ENCODE measurements at places on chromosomes 13 and 19.
A peak's percentile ranks its signal among the peaks of the same experiment; 100 is the strongest.

GRCh38 chr13:109212650-109213049 is 573.7 kb downstream of the IRS2 start:
- DNase-seq: no peak

GRCh38 chr19:51259348-51260245 is 8.7 kb downstream of the SIGLECL1 start:
- DNase-seq: peak; percentile 41

GRCh38 chr13:46350003-46350402 is 37.0 kb downstream of the RUBCNL start:
- DNase-seq: no peak

GRCh38 chr13:28559636-28560259 is 64.8 kb upstream of the FLT1 start:
- DNase-seq: no peak

DNA sequence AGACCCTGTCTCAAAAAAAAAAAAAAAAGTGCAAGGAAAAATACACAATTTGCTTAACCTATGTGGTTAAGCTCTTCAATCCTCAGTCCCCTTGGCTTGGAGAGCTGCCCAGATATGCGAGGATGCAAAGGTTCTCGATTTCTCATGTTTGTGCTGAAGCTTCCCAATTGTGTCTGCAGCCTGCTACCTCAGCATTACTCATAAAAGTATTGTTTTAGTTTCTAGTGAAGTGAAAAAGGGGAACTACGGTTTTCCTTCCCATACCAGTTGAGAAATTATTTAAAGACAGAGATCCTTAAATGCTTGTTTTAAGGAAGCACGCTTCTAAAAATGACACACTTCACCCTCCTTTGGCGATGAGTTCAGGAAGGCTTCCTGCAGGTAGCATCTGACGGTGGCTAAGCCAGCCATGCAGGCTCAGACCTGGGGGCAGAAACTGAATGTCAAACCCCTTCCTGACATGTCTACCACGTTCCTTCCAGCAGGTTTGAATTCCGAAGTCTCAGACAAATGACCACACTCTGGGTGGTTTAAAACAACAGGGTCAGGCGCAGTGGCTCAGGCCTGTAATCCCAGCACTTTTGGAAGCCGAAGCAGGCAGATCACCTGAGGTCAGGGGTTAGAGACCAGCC is 47.9 kb downstream of the RUBCNL start:
- no peak for DNase-seq

- no peak for DNase-seq
Observed at GRCh38 chr13:50122455-50122854, 107.2 kb downstream of the KCNRG start.

DNA sequence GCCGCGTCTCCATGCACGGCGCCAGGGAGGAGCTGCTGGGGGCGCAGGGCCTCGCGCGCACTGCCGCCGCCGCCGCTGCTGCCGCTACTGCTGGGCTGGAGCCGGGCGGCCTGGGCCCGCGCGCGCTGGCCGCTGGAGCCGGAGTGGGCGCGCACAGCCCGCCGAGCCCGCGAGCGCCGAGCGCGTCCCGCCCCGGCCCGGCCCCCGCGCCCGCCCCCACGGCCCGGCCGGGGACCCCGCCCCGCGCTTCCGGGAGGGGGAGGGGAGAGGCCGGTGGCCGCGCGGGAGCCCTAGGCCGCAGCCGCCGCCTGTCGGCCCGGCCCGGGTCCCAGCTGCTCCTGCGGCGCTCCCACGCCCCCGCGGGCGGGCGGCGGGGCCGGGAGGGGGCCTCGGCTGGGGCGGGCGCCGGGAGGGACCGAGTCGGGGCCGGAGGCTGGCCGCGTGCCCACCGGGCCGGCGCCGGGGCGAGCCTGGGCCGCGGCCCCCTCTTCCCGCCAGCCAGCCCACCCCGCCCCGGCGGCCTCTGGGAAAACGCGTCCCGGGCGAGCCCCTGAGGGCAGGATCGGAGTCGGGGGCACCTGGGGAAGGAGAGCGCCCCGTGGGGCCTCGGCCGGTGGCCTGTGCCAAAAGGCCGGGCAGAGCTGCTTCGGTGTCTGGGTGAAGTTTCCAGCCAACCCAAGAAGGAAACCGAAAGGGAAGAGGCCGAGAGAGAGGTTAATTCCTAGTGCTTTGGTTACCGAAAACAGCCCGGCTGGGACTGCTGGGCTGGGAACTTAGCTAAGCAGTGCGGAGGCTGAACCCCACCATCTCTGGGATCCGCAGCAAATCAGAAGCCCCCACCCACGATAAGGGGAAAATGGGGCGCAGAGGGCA is at the start of gene STK24:
STK24 (minus strand) TSS at position 145 of the 873 bp plus-strand sequence. CDS start 321 bp downstream, outside the sequence.
- no peak for DNase-seq

- DNase-seq: no peak
Observed at GRCh38 chr13:54232700-54233099, 1204.1 kb downstream of the OLFM4 start.

DNA sequence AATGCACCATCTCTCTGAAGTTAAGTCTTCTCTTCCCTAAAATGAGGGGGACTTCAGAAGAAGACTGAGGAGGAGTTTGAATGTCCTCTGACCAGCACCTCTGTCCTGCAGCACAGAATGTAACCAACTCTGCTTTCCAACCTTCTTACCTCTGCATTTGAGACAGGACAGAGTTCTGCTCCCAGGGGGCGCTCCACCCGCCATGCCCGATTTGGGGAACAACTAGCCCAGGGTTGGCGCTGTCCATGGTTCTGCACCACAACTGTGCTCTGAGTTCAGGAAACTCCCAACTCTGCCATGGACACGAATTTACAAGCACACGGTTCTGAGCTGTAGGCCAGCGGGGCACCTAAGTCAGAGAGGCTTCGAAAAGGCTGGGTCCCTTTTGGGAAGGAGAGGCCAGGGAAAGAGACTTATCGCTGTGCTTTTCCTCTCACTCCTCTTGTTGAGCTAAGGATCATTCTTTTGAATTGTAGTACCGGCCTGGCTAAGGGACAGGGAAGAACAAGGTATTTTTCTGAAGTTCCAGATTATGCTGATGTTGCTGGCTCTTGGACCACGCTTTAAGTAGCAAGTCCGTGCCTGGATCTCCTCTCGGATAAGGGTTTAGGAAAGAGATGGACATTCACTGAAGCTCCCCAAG is 22.2 kb downstream of the SIGLEC5 start:
- DNase-seq: peak; percentile 64

DNA sequence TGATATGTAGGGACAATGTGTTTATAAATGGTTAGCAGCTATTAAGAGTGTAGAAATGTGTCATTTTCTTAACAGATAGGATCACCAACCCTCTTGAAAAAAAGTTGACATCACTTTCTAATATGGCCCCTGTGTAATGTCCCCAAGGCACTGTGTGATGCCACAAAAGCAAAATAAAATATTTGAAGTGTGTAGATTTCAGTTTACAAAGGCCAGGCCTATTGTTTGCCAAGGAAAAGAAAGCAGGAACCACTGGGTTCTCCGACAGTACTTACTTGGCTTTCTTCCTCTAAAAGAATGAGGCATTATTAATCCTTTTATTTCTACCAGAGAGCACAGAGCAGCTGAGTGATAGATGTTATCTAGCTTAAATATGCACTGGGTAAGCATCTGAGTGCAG is 10.5 kb upstream of the GJA3 start:
- no peak for DNase-seq

- no peak for DNase-seq
Observed at GRCh38 chr13:95447814-95448213, 104.7 kb upstream of the CLDN10 start.

GRCh38 chr13:63408331-63409189 is 1992.9 kb upstream of the PCDH20 start:
- DNase-seq: no peak

DNA sequence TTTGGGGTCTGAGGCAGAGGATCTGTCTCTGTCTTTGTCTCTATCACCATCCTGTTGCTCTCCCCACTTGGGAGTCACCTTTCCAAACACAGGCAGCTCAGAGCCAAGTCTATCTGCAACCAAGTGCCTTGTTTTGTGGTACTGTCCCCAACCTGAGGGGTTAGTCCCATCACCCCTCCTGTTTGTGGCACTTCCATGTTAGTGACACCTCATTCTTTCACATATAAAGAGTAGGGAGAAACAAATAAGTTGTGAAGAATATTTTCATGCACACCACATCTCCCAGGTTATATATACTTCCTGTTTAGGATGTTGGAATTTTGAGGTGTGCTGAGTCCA is 3.7 kb downstream of the GDF15 start:
- DNase-seq: no peak

GRCh38 chr13:51862957-51863356 is 1.2 kb downstream of the CCDC70 start:
- DNase-seq: no peak

DNA sequence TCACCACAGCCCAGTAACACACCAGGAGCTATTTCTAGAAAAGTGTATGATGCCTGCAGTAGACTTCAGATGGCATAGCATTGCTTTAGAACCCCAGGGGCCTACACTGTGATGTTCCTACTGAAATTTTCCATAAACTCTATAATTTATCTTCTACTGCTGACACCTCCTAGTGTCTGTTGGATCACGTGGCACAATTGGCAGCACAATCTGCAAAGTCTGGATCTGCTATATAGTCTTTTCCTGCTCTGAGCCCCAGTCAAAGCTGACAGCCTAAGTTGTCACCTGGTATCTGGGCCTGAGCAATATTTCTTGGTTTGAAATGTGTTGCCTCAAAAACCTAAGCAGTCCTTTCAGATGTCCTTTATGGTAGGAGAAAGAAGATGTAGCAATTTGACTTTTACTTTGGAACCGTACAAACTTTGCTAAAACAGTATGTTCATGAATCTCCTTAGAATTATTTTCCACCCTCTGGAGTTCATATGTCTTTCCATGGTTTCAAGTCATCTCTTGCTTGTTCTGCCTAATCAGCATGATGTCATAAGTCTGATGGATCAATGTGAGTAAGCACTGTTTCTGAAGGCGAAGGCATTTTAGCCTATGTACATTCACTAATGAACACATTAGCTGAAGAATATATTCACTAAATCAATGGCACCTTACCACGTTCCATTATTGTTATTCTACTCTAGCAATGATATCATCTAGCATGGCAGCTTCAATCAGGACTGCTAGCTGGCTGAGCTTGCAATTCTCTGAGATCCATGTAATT is 536.5 kb upstream of the NBEA start:
- no peak for DNase-seq

DNA sequence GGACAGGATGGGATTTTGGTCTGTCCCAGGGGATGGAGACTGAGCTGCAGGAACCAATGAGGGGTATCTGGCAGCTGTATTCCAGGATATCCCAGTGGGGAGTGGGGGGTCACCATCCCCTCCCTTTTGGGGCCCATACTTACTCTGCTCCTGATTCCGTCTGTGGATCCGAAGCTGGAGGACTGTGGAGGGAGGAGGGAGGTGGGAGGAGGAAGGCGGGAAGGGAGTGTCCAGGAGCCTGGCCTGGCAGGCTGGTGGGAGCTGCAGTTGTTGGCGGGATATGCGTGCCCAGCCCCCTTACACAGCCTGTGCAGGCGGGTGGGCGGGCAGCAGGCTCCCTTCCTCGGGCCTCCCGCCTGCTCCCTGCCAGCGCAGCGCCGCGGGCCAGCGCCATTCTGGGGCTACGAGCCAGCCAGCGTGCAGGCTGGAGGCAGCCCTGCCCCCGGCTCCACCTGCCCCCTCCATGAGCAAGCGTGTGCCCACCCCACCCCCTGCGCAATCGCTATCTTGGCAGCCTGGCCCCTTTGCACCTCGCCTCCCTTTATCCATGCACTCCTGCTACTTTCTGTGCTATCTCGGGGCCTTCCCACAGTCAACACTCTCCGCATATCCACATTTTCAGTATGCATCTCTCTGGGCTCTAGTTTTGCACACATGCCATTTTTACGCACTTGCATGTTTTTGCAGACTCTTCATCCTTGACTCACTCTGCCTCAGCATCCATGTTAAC is 2.8 kb downstream of the MAMSTR start:
- no peak for DNase-seq

Measured in HCT116 (cell line).